ENCODE measurements at places on chromosomes 12 and 14. TPM values are rescaled to one million over a fixed set of nuclear protein-coding genes. Genes with fewer than 3 reads are reported as not detected.

Gene KRT79
- 8.9 TPM for total RNA-seq

Gene LGMN
- total RNA-seq = 53.4 TPM

Gene HOXC12
- total RNA-seq = not detected

Gene CLEC4D
- total RNA-seq = 3.0 TPM

Gene GPRC5A
- total RNA-seq = 882 TPM

Gene RNASE4
- total RNA-seq = 14.7 TPM

Gene HCAR3
- 1.3 TPM for total RNA-seq

Gene PAH
- 0.89 TPM for total RNA-seq

Gene GCH1
- total RNA-seq = 20.1 TPM

Gene CYP46A1
- total RNA-seq = 0.15 TPM

Gene AQP2
- total RNA-seq = not detected

Gene HOXC9
- not detected for total RNA-seq

Gene NDRG2
- total RNA-seq = 69.7 TPM

Gene TPH2
- total RNA-seq = not detected

Gene ANO4
- not detected for total RNA-seq

GRCh38 chr12:268483-268840 is 5.8 kb upstream of the SLC6A13 start:
- no peak for DNase-seq

- DNase-seq = peak; percentile 38
Observed at GRCh38 chr12:91272461-91273063, 89.9 kb upstream of the DCN start.

DNA sequence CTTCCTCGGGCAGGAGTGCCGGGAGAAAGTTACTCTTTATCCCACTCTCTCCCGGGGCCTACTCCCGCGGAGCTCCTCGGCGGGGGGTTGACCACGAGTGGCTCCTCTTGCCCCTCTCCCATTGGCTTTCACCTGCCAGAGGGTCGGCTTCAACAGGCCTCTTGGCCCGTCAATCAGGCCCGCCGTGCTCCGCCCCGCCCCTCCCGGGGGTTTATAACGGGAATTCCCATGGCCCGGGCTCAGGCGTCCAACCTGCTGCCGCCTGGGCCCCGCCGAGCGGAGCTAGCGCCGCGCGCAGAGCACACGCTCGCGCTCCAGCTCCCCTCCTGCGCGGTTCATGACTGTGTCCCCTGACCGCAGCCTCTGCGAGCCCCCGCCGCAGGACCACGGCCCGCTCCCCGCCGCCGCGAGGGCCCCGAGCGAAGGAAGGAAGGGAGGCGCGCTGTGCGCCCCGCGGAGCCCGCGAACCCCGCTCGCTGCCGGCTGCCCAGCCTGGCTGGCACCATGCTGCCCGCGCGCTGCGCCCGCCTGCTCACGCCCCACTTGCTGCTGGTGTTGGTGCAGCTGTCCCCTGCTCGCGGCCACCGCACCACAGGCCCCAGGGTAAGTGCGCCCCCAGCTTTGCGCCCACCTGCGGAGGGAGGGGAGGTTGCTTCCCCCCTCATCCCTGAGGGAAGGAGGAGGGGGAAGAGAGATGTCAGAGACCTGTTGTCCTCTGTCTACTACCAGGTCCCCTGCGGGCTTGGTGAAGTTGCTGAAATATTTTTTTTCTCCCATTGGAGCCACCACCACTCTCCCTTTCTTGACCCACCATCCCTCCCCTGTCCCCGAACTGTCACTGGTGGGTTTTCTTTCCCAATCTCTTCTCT is at the start of gene SMOC1:
TSS of gene SMOC1 (plus strand) at position 242 of the 869 bp plus-strand sequence. CDS start at position 505, 263 bp downstream.
- DNase-seq = no peak

- DNase-seq = no peak
Observed at GRCh38 chr14:99768381-99768780, 24.8 kb upstream of the EML1 start.

GRCh38 chr12:30696103-30696408 is 387 bp upstream of the IPO8 start:
- DNase-seq = no peak

DNA sequence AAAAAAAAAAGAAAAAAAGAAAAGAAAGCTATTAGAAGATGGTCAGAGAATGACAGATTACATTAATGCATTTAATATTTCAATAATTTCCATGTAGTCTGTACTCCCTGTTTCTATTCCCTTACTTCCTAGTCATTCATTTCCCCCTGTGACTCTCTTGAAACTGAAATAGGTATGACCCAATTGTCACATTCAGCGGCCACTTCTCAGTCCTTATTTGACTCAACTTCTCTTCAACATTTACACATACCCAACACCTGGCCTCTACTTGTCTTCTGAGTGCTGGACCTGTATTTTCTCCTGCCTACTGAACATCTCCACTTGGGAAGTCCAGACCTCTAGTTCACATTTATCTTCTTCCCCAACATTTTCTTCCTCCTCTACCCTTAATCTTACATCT is 7.2 kb downstream of the EEA1 start:
- no peak for DNase-seq

DNA sequence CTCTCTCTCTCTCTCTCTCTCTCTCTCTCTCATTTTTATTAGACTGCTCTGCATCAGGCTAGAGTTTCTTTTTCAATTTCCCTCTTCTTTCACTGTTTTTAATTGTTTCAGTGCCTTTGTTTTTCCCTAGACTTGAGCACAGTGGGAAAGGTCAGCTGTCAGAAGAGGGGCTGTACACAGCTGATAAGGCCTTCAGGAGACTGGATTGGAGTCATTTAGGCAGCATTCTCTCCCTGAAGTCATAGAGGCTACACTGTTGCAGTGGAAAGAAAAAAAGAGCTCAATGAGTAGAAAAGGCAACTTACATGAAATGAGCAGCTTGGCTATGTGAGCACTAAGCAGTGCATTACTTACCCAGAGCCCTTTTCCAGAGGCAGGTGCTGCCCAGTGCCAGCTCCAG is 456.9 kb downstream of the NRXN3 start:
- DNase-seq = no peak

DNA sequence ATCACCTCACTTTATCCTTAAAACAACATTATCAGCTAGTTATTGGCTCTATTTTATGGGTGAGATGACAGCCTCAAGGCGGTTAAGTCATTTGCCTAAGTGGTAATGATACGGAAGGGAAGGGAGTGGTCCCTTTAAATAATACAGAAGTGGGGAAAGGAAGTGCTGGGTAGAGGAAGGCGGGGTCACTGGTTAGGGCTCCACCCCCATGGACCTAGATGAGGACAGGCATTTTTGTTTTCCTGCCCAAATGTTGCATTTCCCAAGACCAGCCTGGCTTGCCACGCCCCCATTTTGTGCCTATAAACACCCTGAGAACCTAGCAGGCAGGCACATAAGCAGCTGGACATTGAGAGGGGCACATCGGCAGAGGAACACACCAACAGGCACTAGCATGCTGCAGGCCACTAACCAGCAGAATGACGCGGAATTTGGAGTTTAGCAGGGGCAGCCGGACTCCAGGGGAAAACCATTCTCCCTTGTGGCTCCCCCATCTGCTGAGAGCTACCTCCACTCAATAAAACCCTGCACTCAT is 100.9 kb downstream of the EPS8 start:
- DNase-seq = no peak

GRCh38 chr12:12836571-12836970 is 23.4 kb downstream of the DDX47 start:
- no peak for DNase-seq

DNA sequence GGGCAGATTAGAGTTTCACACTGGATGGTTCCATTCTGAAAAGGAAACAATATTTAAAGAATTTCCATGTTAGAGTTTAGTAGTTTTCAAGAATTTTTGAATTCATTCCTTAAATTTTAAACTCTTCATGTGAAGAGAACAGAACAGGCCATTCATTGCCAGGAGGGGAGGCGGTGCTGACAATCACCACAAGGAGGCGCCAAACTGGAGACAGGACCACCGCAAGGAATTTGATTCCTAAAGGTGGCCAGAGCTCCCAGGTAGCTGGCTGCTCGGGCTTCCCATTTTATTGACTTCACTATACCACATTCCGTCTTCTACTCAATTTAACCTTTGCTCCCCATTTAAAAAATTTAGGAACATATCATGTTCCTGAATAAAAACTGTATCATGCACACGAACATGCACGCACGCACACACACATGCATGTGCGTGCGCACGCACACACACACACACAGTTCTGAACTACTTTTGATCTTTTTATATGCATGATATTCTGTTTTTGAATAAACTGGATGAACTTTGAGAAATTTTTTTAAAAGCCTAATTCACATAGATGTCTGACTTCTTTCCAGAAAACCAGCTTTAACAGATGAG is 101.2 kb downstream of the NELL2 start:
- no peak for DNase-seq

DNA sequence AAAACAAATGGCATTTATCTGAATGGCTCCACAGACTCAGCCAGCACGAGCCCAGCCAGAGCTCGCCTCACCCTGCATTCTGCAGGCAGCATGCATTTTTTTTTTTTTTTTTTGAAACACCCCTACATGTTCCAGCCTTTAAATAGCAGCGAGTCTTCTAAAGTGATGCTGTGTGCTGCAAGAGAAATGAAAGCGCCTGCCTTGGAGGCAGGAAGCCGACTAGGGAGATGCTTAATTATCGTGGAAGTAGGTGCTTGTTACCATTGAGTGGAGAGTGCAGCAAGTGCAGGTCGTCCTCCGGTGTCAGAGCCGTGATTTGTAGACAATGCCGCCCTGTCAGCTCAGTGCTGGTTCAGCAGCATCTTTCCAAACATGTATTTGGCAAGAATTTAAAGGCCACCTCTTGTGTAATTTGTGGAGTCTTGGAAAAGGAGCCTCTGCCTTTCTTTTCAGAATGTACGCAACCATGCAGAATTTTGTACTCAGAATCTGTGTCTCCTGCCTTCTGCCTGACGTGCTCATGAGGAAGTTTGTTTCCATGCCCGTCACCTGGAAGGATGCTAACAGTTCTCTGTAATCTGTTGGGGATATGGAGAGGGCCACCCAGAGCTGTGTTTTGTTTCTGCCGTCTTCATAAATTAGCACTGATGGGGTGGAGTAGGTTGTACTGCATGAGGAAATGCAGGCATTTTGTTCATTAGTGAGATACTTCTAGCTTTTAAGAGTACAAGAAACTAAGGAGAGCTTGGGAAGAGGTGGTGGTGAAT is 345.9 kb upstream of the RGS6 start:
- DNase-seq = no peak

- no peak for DNase-seq
Observed at GRCh38 chr12:132454193-132454932, 35.6 kb upstream of the FBRSL1 start.

GRCh38 chr14:38389681-38390080 is 133.8 kb upstream of the CLEC14A start:
- no peak for DNase-seq

GRCh38 chr14:99790978-99791376 is 2.2 kb upstream of the EML1 start:
- peak; percentile 74 for DNase-seq

GRCh38 chr12:125683748-125684381 is 618.6 kb downstream of the AACS start:
- DNase-seq = peak; percentile 89

- DNase-seq = no peak
Observed at GRCh38 chr14:55430024-55430690, 10.3 kb downstream of the TBPL2 start.

- DNase-seq = no peak
Observed at GRCh38 chr12:19801941-19802340, 362.6 kb downstream of the AEBP2 start.
